ENCODE measurements at places on chromosomes 3 and 15.

DNA sequence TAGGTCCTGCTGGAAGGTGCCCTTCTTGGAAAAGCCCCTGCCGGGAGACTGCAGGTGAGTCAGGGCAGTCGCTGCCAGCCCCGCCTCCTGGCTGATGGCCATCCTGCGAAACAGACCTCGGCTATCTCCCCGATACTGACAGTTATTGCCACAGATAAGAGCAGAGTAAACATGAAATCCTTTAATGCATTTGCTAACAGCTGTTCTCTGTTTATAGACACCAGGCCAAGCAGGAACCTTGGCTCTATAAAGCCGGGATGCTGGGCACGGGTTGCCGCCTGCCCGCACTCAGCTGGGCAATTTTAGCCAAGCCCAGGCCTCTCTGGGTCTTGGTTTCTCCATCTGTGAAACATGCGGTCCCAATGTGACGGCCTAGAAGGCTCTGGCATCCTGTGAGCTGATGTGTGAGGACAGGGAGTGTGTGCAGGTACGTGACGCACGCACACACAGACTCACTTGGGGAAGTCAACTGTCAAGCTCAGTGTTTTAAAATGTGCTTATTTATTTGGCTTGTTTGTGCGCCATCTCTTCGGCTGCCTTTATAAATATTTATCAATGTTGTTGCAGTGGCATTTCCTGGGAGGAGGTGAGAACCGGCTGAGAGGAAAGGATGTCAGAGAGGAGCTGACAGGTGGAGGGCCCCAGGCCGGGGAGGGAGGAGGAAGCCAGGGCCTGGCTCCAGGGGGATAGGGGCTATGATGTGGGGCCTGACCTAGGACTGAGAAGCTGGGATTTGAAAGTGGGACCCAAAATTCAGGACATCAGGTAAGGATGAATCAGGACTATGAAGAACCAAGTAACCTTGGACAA is 50.8 kb upstream of the PRR23E start:
- DNase-seq, result no peak

DNA sequence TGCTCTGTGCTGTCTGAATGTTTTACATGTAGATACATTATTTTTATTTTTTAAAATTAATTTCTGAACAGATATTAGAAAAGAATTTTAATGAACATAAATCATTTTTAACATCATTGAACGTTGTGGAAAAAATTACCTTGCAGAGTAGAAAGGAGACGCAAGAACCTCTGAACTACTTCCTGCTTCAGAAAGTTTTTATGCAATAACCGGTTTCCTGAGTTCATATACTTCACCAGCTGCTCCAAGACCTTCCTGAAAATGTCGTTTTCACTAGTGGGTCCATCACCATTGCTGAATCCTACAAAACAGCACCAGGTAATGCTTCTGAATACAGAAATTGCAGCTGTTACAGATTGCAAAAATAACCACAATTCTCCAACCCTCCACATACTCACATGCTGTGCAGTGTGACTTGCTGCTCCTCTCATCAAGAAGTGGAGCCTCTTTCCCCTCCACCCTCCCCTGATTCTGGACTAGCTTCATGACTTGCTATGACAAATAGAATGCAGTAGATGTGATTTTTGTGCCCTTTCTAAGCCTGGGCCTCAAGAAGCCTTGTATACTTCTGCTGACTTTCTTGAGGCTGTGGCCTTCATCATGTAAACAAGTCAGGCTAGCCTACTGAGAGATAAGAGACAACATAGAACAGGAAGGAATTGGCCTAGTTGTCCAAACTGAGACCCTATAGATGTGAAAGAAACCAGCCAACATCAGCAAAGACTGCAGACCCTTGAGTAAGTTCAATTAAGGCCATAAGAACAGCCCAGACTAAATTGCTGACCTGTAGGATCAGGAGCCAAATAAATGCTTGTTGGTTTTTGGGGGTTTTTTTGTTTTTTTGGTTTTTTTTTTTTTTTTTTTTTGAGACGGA is 80.4 kb downstream of the TRANK1 start:
- DNase-seq, result no peak

DNA sequence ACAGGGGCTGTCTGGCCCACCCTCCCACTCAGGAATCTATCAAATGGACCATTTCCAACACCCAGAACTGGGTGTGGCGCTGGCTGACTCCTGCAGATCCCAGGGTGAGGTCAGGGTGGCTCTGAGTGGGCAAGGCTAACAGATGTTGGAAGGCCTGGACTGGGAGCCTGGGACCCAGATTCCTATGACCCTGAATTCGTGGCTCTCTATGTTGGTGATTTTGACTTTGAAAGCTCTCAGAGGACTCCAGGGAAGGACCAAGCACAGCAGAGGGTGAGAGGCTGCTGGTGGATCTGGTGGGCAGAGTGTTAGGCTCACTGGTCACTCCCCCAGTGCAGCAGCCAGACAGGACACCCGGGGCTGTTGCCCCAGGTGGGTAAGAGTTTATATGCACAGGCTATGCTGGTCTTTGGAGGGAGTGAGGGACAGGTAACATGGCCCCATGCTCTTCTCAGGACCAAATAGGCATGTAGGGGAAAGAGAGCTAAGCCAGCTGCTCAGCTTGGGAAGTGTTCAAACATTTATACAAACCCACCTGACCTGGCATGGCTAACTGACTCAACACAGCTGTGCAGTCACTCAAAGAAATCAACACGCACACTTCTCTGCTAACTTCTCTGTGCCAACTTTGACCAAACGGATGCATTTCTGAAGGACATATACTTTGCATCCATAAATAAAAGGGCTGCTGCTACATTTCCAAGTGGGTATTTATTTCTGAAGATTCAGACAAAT is 62.6 kb upstream of the RAB6B start:
- DNase-seq, result no peak

DNA sequence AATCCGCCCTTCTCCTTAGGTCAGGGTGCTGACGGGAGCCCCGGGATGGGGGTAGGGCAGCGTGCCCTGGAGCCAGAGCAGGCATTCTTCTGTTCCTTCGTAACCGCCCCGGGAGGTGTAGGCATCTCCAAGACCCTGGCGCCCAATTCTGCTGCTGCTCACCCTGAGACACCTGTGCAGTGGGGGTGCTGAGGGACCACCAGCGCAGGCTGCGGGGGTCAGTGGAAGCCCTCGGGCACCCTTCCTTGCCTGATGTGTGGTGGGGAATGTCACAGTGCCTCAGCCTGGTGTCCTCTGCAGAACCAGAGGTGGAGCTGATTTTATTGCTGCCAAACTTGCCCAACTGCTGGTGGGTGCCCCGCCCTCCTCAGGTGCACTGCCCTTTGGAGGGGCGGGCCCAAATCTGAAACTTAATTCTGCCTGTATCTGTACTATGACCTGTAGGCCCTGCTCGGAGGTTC is 7.3 kb downstream of the CSK start:
- no peak for DNase-seq

DNA sequence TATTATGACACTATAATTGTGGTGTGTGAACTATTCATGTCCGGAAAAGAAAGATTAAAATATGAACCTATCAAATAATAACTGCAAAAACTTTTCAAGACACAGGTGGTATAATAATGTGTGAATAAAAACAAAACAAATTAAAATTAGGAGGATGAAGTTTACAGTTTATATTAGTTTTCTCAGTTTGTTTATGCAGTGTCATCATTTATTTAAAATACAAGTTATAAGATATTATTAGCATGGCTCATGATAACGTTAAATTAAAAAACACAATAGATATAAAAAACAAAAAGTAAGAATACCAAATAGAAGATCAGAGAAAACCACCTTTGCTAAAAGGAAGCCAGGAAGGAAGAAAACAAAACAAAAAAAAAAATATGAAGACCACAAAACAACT is 963.8 kb upstream of the ALCAM start:
- no peak for DNase-seq

DNA sequence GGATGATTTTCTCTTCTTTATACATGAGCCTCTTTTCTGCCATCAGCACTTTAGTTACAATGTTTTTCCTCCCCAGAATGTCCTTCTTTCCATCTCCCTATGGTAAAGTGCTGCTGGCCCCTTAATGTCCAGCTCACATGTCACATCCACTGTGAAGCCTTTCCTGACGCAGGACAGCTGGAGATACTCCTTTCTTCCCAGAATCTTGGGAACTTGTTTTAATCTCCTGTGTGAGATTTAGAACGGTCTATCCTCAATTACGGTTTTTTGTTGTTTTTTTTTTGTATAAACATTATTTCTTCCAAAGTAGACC is 147.7 kb upstream of the TSC22D2 start:
- DNase-seq, result no peak

DNA sequence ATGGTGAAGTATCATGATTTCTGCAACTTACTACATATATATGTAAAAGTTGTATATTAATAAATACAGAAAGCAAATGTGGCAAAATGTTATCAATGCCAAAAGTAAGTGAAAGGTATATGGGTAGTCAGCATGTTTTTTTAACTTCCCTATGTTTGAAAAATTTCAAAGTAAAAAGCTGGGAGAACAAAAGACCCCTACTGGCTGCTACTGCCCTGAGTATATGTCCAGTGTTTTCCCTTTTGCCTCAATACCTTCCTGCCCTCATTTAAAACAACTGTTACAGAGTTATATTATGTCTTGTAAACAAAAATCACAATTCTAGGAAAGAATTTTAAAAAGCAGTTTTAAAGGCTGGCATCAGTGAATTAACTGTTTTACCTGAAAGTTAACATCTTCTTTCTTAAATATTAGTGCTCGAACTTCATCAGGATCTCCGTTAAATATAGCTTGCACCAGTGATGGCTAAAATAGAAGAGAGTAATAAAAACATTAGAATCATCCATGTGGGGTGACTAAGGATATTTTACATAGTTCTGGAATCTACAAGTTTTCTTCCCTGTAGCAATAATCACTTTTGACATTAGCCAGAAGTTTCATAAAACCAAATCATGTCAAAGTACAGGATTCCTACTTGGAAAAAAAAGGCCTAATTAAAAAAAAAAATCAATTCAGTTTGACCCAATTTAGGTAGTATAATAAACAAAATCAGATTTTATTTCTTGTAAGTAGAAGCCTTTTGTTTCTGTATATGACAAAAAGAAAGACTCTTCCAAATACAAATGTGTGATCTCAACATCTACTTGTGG is 2.7 kb downstream of the ANKRD28 start:
- no peak for DNase-seq

- DNase-seq, result no peak
These were observed 71.3 kb downstream of the NUP210 start for GRCh38 chr3:13348661-13349396.

DNA sequence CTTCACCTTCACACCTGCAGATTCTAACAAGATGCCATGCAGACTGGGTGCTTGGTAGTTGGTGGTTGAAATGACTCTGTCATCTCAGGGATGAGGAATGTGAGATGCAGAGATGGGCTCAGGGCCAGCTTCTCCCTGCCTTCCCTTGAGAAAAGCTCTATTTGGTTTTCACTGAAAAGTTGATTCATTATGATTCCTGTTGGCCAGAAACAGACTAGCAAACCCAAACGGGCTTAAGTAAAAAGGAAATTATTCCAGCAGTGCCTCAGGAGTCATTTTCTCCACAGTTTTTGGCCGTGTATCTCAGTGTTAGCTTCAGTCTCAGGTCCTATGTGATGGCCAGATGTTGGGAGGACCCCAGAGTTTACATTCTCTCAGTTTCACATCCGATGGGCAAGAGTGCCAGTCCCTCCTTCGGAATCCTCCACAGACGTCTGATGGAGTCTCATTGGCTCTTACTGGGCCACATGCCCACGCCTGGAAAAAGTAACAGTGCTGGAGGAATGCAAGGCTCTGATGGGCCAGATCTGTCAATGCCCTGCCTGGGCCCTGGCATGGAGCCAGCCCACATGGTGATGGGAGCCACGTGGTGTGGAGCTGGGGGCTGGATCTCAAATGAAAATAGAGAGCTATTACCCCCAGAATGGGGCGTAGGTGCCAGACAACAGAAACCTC is 22.3 kb upstream of the SACM1L start:
- DNase-seq, result no peak

GRCh38 chr3:177929310-177929709 is 606.9 kb upstream of the KCNMB2 start:
- DNase-seq, result no peak

DNA sequence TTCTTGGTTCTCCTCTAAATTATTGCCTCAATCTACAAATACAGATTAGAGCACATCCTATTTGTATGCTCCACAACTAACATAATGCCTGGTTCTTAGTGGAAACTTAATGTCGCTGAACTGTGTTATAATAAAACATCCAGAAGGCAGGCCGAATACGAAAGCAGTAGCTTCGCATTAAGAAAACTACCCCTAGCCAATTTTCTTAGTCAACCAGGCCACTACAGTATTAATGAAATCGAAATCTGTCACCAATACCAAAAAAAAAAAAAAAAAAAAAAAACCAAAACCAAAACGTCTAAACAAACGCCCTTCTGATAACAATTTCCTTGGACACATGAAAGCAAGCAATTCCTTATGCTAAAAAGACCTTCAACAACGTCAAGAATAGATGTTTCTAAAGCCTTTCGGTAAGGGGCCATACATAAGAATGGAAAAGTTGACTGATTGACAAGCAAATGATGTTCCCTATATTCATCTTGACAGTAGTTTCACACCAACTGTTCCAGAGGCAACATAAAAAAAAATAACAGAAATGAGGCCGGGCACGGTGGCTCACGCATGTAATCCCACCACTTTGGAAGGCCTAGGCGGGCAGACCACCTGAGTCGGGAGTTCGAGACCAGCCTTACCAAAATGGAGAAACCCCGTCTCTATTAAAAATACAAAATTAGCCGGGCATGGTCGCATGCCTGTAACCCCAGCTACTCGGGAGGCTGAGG is 1.3 kb downstream of the DENND6A start:
- no peak for DNase-seq

DNA sequence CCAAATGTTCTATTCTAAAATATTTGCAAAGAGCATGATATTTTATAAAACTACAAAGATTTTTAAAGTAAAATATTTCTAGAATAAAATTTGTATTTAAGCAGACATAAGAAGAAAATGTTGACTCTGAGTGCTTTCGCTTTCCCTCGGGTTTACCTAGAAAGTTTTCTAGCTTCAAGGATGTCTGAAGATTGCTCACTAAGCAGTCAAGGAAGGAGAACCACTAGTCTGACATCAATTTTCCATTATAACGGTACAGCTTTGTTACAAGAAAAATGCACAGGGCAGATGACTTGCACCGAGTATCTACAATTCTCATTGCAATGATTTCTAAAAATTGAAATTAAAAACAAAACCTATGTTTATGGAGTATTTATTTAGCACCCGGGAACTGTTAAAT is 14.2 kb downstream of the GPR15 start:
- DNase-seq, result no peak

DNA sequence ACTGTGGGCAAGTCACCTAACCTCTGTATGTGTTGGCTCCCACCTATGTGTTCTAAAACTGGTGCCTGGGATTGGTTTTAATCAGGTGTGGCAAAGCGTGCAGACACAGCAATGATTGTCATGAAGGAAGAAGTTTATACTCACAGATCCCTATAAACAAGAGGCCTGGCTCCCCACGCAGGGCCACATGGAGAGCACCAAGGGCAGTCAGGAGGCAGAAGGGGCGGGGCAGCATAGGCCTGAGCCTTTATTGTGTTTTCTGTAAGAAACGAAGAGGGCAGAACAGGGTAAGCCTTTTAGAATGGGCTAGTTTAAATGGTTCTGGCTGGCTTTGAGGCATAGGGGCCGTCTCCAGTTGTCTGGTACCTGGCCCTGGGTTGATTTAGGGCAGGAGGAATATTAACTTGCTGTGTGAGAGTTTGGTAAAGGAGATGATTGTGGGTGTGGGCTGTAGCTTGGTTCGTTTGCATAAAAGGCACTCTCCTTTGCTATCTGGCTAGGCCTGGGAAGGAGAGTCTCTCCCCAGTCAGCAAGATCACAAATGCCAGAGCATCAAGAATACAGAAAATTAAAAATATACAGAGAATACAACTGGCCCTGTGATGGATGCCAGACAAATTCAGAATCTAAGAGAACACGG is 2.2 kb upstream of the FBXW12 start:
- DNase-seq, result no peak
